ENCODE measurements at places on chromosomes 4 and X.
A peak's percentile ranks its signal among the peaks of the same experiment; 100 is the strongest.

- DNase-seq: no peak
Observed at GRCh38 chr4:83316459-83317165, 18.0 kb downstream of the HPSE start.

- no peak for DNase-seq
Observed at GRCh38 chr4:15234116-15234855, 193.5 kb upstream of the C1QTNF7 start.

DNA sequence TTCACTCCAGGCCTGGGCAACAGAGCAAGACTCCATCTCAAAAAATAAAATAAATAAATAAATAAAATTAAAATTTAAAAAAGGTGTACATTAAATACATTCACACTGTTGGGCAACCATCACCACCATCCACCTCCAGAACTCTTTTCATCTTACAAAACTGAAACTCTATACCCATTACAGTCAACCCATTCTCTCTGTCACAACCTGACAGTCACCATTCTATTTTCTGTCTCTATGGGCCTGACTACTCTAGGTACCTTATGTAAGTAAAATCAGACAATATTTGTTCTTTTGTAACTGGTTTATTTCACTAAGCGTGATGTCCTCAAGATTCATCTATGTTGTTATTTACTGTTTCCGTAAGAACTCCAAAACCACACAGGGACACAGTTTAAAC, 59.6 kb downstream of the FRYL start:
- DNase-seq: no peak

- DNase-seq: no peak
Observed at GRCh38 chrX:80512924-80513323, 92.7 kb downstream of the TENT5D start.

GRCh38 chrX:110315551-110315950, 2.3 kb downstream of the AMMECR1 start:
- DNase-seq: no peak

- no peak for DNase-seq
Observed at GRCh38 chr4:123168812-123169211, 227.8 kb upstream of the SPRY1 start.

DNA sequence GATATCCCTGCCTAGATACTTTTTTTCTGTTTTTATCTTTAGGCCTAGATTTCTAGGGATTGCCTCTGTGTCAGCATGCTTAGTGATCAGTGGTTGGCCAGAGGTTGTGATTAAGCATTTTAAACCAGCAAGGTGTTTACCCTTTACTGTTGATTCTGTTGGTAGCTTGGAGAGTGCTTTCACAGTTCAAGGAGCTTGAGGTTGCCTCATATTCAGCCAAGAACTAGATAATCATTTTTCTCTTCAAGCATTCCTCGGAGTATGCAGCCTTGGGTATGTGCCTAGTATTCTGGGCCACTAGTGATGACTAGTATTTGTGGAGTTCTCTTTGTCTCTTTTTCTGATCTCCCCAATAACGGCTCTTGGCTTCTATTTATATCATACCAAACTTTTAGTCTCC, 20.4 kb downstream of the APOOL start:
- DNase-seq: no peak

DNA sequence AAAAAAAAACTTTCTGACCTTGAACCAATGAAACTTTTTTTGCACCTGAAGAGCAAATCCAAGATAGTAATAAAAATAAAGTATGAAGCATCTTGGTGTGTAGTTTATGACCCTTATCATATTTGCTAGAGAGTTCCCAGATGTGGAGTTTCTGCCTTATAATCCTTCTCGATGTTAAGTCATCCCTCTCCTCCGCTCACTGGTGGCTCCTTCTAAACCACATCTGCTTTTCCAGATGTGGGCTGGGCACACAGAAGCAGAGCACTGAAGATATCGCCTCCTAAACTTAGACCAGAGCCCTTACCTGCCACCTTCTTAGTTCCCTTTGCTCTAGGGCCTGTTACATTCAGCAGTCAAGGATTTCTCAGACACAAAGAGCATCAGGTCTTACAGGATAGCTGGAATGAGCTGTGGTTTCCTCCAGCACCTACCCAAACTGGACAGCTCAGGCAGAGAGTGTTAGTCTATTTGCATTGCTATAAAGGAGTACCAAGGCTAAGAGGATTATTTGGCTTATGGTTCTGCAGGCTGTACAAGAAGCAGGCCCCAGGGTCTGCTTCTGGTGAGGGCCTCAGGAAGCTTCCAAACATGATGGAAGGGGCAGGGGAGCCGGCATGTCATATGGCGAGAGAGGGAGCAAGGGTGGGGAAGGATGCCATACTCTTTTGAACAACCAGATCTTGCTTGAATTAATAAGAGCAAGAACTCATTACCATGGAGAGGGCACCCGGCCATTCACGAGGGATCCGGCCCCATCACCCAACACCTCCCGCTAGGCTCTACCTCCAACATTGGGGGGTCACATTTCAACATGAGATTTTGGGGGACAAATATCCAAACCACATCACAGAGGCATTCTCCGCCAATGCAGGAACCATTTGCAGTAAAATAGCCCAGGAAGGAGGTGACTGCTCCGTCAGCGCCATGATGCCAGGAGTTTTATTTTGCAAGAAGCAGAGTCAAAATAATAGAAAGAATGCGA, 75.6 kb upstream of the HELT start:
- no peak for DNase-seq

DNA sequence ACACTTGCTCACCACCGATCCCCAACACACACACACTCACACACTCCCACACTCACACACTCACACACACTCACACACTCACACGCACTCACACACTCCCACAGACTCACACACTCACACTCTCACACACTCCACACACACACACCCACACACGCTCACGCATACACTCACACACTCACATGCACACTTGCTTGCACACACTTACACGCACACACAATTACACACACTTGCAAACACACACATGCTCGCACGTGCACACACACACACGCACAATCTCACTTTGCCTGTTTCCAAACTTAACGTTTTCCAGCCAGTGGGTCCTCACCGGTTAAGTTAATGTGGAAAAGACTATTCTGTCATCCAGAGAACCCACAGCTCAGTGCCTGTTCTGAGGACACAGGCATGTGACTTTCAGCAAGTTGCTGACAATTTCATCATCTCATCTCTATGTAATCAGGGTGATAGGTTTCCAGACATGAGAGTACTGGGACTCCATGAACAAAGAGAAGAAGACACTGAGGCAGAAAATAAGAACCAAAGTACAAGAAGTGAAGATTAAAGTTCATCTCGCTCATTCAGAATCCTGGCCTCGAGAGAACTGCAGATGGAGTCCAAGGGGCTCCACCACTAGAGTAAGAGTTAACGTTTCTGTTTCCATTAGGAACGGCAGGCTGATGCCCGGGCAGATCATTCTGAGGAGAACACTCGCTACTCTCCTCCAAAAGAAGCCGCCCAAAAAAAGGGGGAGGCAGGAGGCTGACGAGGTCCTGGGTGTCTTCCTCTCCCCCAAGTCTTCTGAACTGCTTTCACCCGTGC, 153.2 kb upstream of the FRG1 start:
- DNase-seq: no peak

DNA sequence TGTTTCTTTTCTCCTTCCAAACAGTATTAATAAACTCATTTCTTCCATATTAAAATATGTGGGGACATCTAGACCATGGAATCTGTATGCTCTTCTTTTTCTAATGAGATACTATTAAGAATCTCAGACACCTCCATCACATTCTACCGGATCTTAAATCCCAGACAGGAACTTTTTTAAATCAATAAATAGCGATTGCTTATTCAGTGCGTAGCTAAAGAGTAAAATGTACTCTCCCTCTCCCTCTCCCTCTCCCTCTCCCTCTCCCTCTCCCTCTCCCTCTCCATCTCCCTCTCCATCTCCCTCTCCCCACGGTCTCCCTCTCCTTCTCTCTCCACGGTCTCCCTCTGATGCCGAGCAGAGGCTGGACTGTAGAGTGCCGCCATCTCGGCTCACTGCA, 297.0 kb downstream of the HNRNPD start:
- no peak for DNase-seq

DNA sequence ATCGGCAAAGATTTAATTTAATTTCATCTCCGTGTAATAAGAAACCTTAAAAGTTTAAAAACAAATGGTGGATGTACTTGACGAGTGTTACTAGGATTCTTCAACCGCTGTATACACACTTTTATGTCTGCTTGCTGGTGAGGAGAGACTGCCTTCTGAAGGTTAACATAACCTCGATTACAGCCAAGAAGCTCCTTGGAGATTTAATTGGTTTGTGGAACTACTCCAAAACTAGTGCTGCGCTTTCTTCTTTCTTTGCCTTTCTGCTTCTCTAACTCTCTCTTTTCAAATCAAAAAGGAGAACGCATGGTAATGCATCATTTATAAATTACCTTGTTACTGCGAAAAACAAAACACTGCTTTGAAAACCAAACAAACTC, 109.0 kb downstream of the ANTXR2 start:
- DNase-seq: no peak

DNA sequence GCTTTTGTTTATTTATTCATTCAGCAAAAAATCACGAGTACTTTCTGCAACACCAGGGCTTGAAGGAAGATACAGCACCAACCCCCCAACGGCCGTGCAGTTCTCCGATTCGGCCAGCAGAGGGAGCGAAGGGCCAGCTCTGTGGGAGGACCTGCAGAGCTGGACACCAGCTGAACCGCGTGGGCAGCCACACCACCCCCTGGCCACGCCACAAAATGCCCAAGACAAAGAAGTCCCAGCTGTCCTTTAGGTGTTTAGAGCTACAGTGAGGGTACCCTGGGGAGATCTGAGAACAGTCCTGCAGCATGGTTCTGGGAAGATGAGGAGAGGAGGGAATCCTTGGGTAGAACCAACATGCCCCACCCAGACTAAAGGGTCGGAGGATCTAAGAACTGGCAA, 83.1 kb downstream of the RELL1 start:
- DNase-seq: peak; percentile 53

DNA sequence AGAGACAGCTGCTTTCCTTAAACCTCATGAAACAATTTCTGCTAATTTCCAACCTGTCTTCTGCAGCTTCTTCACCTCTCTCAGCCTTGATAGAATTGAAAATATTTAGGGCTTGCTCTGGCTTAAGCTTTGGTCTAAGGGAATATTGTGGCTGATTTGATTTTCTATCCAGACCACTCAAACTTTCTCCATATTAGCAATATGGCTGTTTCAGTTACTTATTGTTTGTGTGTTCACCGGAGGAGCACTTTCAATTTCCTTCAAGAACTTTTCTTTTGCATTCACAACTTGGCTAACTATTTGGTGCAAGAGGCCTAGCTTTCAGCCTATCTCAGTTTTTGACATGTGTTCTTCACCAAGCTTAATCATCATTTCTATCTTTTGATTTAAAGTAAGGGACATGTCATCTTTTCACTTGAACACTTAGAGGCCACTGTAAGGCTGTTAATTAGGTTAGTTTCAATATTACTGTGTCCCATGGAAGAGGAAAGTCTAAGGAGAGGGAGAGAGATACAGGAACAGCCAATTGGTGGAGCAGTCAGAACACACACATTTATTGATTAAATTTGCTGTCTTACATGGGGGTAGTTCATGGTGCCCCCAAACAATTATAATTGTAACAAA, 213.2 kb downstream of the RASL11B start:
- DNase-seq: no peak

DNA sequence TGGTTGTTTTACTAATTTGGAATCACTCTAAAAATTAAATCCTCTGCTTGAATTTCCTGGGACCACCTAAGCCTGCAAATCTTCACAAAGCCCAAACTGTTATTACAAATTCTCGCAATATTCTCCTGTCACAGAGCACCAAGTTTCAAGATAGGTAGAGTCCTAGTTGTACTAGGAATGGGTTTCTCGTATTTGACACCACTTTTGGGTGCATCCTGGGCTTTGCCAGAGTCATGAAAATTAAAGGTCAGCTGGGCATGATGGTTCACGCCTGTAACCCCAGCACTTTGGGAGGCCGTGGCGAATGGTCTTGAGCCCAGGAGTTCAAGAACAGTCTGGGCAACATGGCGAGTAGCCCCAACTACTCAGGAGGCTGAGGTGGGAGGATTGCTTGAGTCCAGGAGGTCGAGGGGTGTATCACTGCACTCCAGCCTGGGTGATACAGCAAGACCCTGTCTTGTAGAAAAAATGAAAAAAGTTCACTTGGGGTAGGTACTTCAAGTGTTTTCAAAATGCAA, 30.6 kb upstream of the MANBA start:
- DNase-seq: no peak

GRCh38 chr4:61462451-61463326, 262.6 kb downstream of the ADGRL3 start:
- no peak for DNase-seq

GRCh38 chr4:153075836-153076518, 128.3 kb upstream of the TRIM2 start:
- no peak for DNase-seq

DNA sequence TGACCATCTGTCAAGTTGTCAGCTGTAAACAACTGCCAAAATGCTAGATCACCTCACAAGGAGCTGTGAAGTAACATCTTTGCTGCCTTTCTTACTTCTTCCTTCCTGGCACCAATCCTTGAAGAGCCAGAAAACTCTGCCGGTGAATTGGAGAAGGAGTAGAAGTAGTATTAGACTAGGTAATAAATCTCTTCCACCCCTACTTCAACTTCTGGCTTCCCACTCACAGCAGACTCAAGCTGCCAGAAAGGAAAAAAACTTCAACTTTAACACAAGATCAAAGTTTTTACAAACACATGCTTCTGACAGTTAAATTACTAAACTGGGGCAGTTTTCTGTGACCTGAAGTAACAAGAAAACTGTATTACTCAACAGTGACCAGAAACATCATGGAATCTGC, 164.7 kb upstream of the SLC7A11 start:
- no peak for DNase-seq

- DNase-seq: no peak
Observed at GRCh38 chrX:132961511-132961910, 3.1 kb upstream of the HS6ST2 start.

DNA sequence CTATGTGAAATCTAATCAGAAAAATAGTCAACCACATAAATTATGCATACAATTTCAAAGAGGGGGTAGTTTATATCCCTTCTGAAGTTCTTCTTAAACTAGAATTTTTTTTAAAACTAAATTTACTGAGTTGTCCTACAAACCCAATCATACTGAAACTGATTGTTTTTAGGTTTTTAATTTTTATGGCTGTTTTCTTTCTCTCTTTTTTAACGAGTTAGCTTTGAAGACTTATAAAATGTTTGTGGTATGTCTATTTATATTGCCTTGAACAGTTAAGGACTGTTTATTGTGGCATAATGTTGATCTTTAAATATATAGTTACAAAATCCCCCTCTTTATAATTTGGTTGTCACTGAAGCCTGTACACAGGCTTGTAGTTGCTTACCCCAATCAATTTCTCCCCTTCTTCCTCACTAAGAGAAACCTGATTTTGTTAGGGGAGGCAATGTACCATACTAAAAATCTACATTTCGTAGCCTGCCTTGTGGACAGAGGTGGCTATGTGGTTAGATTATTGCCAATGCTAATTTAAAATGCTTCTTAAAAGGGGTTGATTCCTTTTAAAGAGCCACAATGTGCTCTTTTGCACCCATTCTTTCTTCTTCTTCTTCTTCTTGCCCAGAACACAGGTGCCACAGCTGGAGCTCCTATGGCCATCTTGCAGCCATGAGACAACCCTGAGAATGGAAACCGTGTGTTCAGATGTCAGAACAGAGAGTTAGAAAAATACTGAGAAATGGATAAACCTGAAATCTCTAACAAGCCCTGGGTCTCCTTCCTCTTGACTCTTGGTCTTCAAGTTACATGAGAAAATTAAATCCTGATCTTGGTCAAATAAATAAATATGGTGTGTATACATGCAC, 102.7 kb upstream of the ZNF827 start:
- DNase-seq: no peak

Measured in T-helper 2 cell (primary cell).